Left renal cortex interstitium (tissue), 4 donors: ENCODE measurements at places on chromosomes 13 and 19.

DNA sequence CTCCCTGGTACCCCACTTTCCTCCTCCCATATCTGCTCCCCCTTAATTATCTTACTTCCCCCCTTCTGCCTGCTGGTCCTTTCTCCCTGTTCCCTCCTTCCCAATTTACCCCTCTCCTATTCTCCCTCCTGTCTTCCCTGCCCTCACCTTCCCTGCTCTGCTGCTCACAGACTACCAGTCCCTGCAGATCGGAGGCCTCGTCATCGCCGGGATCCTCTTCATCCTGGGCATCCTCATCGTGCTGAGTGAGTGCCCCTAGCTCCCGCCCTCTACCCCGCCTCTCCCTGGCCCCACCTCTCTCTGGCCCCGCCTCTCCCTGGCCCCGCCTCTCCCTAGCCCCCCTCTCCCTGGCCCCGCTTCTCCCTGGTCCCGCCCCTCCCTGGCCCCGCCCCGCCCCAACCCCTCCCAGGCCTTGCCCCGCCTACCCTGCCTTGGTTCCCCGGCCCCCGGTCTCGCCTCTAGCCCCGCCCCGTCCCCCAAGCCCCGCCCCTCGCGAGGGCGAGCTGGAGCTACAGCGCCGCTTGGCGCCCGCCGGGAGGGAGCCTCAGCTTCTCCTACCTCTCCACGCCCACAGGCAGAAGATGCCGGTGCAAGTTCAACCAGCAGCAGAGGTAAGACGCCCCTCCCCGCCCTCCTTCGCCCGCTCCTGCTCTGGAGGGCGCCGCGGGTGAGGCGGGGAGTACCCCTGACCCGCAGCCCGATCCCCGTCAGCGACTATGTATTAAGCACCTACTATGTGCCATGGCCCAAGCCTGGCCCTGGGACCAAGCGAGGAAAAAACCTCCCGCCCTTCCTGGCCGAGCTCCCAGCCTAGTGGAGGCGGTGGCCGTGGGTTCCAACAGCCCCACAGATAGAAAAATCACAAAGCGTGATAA, 1.9 kb upstream of the FXYD7 start:
- no peak for DNase-seq

DNA sequence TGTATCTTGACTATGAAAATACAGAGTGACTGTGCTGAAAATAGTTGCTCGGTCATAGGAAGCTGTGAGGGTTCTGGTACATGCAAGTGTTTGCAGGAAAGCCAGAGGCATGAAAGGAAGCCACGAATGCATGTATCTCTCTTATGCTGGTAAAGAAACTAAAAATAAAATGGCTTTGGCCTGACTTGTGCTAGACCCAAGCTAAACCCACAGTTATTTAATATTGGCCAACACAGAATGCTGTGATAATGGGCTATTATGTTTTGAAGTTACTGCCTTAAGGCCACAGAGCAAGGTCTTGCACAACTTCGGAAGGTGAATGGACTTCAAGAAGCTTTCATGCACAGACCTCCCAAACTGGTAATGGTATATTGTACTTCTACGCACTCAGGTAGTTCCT, 518.2 kb upstream of the HTR2A start:
- DNase-seq = no peak

DNA sequence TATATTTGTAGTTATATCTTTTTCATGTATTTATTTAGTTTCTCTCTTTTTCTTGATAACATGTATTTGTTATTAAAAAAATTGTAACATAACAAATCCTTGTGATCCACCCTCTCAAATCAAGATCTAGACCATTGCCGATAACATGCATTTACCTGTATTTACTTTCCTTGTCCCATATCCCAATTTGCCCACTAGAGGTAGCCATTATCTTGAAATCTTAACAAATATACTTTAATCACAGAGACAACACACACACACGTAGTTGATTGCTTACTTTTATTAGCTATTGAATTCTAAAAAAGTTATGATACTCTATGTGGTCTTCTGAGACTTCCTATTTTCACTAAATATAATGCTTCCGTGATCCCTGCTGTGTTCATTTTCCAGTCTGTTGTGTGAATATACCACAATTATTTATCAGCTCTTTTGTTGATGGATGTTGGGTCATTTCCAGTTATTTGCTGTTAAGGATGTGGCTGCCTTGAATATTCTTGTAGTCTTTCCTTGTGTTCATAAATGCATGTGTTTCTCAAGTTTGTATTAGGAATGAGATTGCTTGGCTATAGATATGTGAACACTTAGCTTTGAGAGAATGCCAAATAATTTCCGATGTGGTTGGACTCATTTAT, 31.3 kb upstream of the ZMYM2 start:
- DNase-seq = no peak

DNA sequence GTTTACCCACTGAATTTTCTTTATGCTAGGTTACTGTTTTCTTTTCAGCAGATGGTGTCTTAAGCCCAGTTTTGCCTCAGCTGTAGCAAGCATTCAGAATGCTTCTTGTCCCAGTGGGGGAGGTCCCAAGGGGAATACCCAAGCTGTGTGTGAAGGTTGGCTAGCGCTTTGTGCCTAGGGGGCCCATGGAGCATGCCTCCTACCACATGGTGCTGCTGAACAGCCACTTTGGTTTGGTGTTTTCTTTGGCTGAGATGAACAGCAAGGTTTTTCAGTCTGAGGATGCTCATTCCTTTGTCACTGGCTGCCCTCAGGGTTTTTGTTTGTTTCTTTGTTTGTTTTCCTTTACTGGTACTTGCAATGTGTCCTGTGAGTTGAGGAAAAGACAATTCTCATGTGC, 99.0 kb downstream of the PCDH20 start:
- DNase-seq = no peak

DNA sequence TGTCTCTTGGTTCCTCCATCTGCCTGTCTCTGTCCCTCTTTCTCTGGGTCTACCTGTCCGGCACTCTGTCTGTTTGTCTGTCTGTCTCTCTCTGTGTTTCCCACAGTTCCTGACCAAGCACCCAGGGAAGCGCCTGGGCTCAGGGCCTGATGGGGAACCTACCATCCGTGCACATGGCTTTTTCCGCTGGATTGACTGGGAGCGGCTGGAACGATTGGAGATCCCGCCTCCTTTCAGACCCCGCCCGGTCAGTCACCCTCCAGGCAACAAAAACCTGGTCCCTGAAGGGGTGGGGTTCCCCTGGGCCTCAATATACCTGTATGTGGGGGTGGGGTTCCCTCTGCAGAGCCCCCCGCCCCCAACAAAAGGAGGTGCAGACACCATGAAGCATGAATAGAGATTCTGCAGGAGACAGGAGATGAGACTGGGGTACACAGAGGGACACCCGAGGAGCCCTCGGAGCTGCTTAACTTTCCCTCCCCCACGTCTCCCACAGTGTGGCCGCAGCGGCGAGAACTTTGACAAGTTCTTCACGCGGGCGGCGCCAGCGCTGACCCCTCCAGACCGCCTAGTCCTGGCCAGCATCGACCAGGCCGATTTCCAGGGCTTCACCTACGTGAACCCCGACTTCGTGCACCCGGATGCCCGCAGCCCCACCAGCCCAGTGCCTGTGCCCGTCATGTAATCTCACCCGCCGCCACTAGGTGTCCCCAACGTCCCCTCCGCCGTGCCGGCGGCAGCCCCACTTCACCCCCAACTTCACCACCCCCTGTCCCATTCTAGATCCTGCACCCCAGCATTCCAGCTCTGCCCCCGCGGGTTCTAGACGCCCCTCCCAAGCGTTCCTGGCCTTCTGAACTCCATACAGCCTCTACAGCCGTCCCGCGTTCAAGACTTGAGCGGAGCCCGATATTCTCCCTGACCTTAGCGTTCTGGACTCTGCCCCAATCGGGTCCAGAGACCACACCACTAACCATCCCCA, 2.6 kb upstream of the CACNG7 start:
- no peak for DNase-seq

GRCh38 chr13:29103065-29103800, 283.1 kb downstream of the MTUS2 start:
- DNase-seq = no peak

- no peak for DNase-seq
Observed at GRCh38 chr13:62309904-62310303, 894.3 kb upstream of the PCDH20 start.

DNA sequence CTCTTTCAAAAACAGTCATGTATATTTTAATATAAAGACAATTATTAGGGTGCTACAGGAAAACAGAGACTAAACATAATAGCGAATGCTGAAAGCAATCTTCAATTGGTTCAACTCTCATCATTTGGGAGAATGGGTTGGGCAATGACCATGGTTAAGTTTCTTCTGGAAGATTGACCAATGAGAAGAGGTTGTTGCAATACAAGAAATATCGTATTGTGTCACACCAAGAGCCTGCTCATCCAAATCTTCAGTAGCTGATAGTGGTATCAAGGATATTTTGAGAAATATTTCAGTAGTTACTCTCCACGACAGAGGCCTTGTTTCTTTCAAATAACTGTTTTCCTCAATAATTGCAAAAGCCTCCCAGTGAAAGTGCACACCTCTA, 83.0 kb upstream of the FNDC3A start:
- no peak for DNase-seq

DNA sequence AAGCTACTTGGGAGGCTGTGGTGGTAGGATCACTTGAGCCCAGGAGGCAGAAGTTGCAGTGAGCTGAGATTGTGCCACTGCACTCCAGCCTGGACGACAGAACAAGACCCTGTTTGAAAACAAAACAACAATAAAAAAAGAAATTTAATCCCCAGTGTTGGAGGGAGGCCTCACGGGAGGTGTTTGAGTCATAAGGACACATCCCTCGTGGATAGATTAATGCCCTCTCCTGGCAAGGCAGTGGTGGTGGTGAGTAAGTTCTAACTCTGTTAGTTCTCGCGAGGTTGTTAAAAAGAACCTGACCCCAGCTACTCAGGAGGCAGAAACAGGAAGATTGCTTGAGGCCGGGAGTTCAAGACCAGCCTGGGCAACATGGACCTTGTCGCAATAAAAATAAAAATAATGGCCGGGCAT, 27.6 kb upstream of the SIN3B start:
- no peak for DNase-seq

DNA sequence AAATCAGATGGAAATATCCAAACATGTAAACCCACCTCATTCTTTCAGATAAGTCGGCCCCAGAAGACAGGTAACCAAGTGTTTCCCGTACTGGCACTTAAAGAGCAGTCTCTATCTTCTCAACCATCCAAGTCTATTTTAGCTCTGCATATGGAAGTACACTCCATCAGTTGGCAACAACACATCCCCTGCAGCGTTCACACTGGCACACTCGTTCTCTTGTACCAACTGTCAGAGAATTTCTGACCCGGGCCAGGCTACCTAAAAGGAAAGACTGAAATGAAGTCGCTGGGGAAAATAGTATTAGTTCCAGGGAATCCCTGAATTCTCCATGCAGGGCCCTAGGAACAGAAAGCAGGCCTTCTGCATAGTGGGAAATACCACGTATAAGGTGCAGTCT, 109.3 kb downstream of the RXFP2 start:
- DNase-seq = no peak

GRCh38 chr19:43416951-43417623, 2.4 kb downstream of the TEX101 start:
- no peak for DNase-seq

DNA sequence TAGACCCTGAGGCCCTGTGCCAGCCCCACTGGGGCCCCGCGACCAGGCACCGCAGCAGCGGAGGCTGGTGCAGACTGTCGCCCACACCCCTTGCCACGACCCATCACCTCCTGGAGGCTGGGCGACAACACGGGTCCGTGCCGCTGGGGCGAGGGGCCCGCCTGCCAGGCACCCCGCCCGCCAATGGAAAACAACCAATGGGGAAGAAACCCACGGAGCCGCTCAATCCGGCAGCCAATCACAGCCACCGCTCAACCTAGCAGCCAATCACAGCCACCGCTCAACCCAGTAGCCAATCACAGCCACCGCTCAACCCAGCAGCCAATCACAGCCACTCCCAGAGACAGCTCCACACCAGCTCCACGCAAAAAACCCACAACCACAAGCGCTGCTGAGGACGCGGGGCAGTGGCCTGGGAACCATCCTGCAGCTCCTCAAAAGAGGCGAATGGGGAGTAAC, 29.7 kb downstream of the GPX4 start:
- DNase-seq = no peak

DNA sequence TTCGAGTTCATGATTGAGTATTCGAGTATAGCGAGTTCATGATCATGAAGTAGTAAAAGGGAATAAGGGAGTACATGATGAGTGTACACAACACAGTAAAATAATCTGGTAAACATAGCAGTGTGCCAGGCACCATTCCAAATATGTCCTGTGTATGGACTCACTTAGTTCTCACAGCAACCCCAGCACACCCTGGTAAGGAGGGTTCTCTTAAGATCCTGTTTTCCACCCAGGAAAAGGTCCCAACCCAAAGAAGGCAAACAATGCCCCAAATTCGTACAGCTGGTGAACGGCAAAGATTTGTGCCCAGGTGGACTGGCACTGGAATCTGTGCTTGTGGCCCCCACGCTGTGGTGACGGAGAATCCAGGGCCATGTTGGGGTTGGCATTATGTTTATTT, 21.4 kb downstream of the HPN start:
- DNase-seq = no peak

GRCh38 chr13:25886438-25887214, 165.2 kb downstream of the SHISA2 start:
- DNase-seq = no peak

DNA sequence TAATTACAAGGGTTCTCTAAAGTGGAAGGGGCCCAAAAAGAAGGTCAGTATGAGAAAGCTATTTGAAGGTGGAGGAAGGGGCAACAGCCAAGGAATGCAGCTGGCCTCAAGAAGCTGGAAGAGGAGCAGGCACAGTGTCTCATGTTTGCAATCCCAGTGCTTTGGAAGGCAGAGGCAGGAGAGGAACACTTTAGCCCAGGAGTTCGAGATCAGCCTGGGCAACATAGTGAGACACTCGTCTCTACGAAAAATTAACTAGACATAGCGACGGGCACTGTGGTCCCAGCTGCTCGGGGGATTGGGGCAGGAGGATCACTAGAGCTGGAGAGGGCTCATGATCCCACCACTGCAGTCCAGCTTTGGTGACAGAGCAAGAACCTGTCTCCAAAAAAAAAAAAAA, 656 bp upstream of the NEK3 start:
- no peak for DNase-seq

GRCh38 chr19:49700563-49700962, 9.6 kb downstream of the CPT1C start:
- DNase-seq = no peak

- DNase-seq = peak; percentile 39
Observed at GRCh38 chr13:27450921-27451471, 632 bp upstream of the MTIF3 start.

DNA sequence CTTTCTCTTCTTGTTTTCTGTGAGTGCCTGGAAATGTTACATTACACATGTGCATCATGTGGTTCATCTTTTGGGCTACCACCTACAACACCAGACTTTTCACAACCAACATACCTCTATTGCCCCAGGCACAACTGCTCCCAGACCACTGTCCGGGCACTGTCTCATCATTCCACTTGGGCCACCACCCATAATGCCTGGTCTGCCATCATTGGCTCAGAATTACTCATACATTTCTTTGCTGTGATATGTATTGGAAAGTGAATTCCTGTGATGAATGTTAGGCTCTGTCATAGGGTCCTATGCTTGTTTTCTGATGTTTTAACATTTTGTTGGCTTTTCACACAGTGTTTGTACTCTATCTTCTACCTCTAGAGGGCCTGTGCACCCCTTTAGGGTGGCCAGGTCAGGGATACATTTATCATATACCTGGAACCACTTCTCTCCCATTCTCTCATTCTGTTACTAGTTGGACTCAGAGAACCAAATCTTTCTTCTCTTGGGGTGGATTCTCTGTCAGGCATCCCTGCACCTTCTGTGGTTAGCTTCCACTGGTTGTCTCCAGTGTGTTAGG, 172.8 kb downstream of the NHLRC3 start:
- DNase-seq = no peak
